GM23248 (cell line): ENCODE measurements at places on chromosomes 11 and 22. TPM values are rescaled to one million over a fixed set of nuclear protein-coding genes. Genes with fewer than 3 reads are reported as not detected.

GRCh38 chr11:126857860-126858808 is 142.4 kb downstream of the KIRREL3 start:
- peak; percentile 56 for DNase-seq

GRCh38 chr11:104997288-104997687 is 25.7 kb downstream of the CASP5 start:
- no peak for DNase-seq

- no peak for DNase-seq
These were observed 12.6 kb downstream of the MICALL1 start for GRCh38 chr22:37918580-37919270.

FAM227A gene
- total RNA-seq: 0.13 and 2.1 TPM in 2 replicates

MUC6 gene
- total RNA-seq: not detected in 2 replicates

MCAT gene
- total RNA-seq: 16.0 and 23.4 TPM in 2 replicates

DNA sequence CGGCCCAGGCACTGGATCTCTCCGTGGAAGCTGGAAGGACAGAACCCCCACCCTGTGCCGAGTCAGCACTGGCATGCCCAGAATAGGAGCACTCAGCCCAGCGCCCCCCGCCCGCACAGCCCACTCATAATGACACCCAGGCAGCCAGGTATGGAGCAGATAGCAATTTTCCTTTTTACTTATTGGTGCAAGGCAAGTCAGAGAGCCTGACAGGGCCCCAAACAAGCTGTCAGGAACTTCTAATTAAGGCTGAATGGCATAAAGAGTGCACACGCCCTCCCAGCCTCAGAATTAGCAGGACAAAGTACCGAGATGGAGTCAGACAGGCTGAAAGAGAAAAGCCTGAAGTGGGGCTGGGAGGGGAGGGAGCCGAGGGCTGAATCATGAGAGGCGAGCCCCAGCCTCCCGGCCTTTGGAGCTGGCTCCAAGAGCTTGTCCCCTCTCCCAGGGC is 76.9 kb downstream of the DSCAML1 start:
- no peak for DNase-seq

- no peak for DNase-seq
These were observed 150.6 kb downstream of the OPCML start for GRCh38 chr11:133381761-133382130.

DNA sequence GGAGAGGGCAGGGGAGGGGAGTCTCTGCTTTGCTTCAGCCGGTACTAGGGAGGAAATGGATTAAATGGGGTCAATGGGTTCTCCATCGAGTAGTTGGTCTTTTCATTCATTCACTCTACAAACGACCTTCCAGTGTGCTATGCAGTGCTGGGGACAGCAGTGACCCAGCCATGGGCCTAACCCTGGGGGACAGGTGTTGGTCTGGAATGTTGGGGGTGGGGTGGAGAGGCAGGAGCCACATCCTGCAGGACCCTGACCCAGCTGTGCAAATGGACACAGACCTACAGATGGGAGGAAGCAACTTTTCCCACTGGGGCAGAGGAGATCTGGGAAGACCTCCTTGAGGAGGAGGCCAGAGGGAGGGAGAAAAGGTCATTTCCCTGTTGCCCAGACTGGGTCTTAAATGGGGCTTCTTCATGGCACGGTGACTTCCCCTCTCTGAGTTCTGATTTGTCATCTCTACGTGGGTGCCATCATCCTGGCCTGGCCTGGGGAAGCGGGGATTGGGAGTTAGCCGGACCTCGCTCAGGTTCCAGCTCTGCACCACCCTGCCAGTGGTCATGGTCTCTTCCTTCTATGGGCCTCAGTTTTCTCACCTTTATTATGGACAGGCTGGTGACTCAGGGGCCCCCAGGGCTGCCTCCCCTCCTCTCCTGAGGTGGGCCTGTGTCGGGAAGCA is 2.0 kb downstream of the CYTH4 start:
- DNase-seq: no peak

GRCh38 chr22:45704648-45705047 is 33.0 kb downstream of the ATXN10 start:
- DNase-seq: peak; percentile 24

DNA sequence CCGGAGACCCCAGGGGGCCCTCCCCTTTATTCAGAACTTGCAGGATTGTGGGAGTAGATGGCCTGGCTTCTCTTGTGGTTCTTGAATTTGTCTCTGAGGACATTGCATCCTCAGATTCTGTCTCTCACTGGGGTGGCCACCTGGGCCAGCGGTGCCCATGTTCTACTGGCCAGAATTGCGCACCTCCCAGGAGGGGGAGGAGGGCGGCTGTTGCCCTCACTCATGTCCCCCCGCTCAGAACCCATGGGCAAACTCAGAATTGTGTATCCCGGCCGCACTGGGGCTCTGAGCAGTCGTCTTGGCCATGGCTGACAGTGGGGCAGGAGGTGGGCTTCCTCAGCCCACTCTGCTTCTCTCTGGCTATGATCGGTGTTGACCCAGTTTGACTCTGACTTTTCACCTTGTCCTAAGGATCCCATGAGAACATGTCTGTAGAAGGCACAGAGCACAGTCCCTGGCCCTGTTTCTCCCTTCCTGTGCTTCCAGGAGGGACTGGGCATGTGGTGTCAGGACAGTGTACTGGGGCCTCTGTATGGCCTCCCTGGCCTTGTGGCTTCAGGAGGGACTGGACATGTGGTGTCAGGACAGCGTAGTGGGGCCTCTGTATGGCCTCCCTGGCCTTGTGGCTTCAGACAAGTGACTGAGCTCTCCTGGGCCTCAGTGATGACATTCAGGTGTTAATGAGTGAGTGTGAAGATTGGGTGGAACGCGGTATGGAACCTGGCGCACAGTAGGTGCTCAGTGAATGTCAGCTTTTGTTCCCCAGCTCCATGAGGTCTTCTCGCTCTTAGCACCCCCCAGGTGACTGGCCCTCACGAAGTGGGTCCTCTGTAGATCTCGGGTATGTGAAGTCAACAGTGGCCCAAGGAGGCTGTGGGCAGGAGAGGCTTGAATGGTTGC is 99.3 kb downstream of the TBC1D22A start:
- DNase-seq: no peak

DNA sequence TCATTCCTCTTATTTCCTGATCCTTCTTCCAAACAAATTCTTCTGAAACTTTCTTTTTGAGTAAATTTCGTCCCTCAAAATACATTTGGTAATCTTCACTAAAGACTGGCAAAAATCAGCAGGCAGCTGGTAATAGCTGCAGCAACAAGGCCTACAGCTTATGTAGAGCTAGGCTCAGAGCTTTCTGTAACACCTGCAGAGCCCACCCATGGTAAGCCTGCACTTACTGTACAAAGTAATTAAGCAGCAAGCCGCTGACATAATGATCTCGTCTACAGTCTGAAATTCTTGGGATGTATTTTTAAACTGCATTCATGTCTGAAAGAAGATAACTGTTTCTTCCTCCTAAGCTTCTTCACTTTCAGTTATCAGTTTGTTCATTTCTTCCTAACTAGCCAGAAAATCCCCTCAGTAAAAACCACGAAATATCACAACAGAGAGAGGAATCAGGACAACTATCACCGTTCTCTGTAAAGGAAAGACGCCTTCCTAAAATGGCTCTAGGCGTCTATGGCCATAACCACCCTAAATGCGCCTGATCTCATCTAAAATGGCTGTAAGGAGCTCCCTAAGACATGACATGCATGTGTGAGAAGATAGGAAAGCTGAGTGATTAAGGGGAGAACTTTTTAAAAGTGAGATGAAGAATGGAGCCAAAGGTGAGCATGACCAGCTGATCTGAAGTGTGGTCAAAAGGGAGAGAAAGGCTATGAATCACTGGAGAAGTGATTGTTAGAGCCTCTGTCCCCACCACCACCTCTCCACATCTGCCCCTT is 56.2 kb downstream of the DENND5A start:
- no peak for DNase-seq

- DNase-seq: no peak
These were observed 3.5 kb downstream of the PTDSS2 start for GRCh38 chr11:453564-453963.

- peak; percentile 44 for DNase-seq
These were observed 43.1 kb upstream of the PPARA start for GRCh38 chr22:46107089-46107664.

PRR33 gene
- not detected in 2 replicates for total RNA-seq

DNA sequence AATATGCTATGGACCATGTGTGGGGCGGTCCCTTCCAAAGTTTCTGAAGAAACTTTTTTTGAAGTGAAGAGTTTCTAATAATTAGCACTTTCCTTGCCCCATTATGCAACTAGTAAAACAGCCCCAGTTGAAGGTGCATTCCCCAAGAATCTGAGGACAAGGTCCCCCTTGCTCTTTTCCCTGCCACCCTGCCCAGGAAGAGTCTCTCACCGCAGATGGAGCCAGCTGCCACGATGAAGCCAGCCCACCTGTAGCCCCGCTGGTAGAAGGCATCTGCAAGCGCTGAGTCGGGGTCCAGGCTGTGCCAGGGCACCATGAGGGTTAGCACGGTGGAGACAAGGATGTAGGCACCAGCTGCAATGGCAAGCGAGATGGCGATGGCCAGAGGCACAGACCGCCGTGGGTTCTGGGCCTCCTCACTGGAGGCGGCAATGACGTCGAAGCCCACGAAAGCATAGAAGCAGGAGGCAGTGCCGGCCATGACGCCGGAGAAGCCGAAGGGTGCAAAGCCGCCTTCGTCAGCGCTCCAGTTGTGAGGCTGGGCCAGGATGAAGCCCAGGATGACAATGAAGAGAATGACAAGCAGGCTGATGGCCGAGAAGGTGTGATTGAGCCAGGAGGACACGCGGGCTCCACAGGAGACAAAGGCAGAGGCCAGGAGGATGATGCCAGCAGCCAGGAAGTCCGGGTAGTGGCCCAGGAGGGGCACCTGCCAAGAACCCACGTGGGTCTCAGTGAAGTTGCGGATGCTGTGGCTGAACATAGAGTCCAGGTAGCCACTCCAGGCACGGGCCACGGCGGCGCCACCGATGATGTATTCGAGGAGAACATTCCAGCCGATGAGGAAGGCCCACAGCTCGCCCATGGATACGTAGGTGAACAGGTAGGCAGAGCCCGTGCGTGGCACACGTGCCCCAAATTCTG is 1.5 kb downstream of the SLC7A4 start:
- no peak for DNase-seq

SIPA1 gene
- 15.9 and 16.6 TPM in 2 replicates for total RNA-seq

DNA sequence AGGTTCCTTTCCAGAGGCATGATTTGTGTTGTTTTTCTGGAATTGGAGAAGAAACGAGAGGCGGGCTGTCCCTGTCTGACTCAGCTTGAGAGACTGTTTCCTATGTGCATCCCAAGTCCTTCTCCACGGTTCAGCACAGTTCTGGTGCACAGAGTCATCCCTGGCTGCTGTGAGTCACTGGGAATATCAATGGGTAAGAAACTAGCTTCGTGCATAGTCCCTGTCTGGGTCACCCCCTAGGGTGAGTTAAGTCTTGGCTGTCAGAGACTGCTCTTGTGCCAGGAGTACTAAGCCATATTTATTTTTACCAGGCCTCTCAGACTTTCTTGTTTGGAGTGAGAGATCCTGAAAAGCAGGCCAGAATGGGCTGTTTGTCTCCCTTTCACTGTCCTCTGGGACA is 2.4 kb upstream of the LRP4 start:
- peak; percentile 99 for DNase-seq

GRCh38 chr11:36376888-36377758 is 81.0 kb downstream of the PRR5L start:
- DNase-seq: peak; percentile 81

DNA sequence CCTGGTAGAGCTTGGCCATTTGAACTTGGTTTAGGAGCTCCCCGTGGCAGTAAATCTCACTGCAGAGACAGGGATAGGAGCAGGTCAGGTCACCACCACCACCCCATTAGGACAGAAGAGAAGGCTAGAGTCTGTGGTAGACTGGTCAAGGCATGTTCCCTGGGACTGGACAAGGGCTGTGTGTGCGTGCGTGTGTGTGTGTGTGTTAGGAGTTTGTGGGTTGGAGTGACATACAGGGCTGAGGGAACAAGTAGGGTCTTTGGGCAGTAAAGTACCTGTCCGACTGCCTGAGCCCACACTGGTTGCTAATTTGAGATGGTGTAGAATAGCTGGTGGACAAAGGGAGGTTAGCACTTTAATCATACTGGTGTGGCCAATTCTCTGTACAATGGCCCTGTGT is 16.1 kb downstream of the TREH start:
- DNase-seq: no peak

DNA sequence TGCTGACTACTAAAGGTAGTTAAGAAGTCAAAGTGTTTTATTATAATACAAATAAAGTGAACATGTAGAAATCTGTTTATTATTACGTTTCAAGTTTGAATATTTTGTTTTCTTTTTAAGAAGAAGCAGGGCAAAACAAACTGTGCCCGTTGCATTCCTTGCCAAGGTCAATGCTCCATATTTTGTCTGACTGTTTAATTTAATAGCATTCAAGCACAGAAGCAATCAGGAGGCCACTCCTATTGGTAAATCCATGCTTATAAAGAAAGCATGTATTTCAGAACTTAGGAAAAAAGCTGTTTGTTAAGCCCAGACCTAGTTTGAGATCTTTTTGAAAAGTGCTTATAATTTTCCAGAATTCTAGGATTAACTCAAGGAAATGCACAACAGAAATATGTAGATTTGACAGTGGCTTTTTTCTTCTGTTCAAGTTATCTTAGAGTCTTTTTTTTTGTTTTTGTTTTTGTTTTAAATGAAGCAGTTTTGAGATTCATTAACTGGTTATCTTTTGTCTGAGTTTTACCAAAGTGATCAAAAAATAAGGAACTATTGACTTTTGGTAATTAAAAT is 51.7 kb downstream of the ARHGAP42 start:
- no peak for DNase-seq

CALCA gene
- 1.3 TPM in 1 of 2 replicates, not detected in the other for total RNA-seq

GRCh38 chr22:21939461-21939913 is 13.2 kb downstream of the PPM1F start:
- DNase-seq: no peak

DNA sequence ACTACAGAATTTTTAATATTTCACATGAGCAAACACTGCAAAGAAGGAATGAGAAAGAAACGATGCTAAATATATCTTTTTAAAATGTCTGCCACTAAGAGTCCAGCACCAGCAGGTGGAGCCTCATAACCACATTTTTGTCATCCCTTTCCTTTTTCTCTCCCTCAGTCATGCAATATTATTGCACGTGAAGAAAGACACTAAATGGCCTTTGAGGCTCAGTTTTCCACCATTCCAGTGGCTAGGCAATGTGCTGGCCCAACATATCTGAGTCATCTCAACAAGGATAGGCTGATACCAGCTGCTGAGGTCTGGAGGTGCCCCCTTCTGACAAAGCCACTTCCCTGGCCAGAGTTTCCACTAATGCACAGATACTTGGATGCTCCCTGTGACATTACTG is 1.8 kb downstream of the ALKBH8 start:
- peak; percentile 81 for DNase-seq

GRCh38 chr11:75245356-75246005 is 4.9 kb downstream of the TPBGL start:
- no peak for DNase-seq
